Stimulated activated CD8-positive, alpha-beta memory T cell treated with anti-CD3 and anti-CD28 coated beads, Interleukin-15, amount 100 ng/mL, for 4 hours (primary cell): ENCODE measurements at places on chromosomes 5 and 9.

GRCh38 chr9:88523056-88523455 lies 11.9 kb upstream of the NXNL2 start:
- DNase-seq = no peak

- DNase-seq = no peak
Observed at GRCh38 chr5:132489871-132490483, 596 bp downstream of the IRF1 start.

DNA sequence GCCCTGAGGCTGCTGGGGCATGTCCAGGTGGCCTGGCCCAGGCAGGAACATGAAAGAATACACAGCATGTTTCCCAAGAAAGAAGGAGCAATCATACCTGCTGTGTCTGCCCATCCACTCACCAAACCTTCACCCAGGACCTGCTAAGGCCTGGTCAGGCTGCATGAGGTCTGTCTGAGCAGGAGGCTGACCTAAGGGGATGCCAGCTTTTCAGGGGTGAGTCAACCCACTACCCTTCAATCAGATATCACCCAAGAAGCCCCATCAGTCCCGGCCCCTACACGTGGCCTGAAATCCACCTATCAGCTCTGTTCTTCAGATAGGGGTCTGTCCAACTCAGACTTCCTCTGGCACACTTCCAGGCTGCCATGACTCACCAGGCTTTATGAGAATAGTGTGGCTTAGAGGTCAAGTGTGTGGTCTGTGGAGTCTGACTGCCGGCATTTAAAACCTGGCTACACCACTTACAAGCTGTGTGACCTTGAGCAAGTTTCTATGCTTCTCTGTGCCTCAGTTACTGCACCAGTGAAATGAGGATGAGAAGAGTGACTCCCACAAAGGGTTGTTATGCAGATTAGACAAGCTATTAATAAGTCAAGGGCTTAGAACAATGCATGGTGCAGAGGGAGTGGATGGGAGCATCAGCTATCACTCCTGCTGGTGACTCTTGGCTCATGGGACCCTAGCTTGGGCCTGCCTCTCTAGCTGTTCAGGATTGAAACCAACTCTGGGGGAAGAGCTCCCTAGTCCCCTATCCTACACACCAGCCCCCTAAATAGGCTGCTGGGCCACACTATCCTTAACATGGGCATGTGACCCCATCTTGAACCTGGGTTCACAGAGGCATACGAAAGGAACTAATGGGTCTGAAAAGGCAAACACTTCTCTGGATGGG lies 130.3 kb downstream of the PAX5 start:
- no peak for DNase-seq

- DNase-seq = no peak
Observed at GRCh38 chr5:149837680-149838269, 106.8 kb downstream of the PDE6A start.

DNA sequence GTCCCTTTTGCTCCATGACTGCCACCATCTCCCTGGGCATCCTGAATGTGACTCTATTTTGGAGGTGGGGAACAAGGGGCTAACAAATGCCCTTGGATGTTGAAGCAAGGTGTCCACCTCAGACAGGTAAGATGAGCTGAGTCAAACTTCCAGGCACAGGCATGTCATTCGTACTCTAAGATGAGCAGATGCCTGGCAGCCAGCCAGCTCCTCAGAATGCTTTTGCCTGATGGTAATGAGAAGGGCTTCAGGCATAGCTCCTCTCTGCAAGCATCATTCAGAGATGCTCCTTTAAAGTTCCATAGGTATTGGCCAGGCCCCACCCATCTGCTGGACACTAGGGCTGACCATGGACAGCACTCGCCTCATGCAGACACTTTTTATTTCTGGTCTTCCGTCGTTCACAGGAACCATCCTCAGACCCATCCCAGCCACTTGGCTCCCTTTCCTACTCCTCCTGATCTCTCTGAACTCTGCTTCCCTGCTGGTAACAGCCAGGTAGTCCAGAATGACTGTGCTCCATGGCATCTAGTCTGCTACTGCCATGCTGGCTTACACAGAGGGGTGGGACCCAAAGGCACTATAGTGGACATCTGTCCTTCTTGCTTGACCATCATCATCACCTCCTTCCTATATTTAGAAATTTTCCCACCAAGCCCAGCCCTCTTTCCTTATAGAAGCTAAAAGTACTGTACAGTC lies 118.8 kb downstream of the GLIS3 start:
- DNase-seq = no peak
